ENCODE measurements at places on chromosomes 1 and 21.

GRCh38 chr1:165896277-165896676 lies 68.9 kb downstream of the UCK2 start:
- DNase-seq = no peak

GRCh38 chr1:75328691-75329090 lies 194.5 kb downstream of the LHX8 start:
- DNase-seq = no peak

GRCh38 chr1:50452700-50453099 lies 29.5 kb upstream of the DMRTA2 start:
- DNase-seq = no peak

DNA sequence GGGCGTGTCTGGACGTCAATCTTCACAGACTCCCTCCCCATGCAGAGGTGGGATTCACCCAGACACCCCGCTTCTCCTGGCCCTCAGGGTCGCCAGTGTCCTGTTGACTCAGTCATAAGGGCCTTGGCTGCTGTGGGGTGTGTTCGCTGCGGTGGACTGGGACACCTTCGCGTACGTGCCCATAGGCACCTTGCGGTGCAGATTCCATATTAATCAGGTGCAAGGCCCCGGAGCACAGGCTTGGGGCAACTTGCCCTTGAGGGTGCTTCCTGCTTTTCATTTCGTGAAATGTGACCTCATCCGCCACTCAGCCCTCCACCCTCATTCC lies 398 bp upstream of the SLC30A10 start:
- DNase-seq = no peak

GRCh38 chr1:47555306-47555705 lies 117.5 kb downstream of the FOXD2 start:
- no peak for DNase-seq

DNA sequence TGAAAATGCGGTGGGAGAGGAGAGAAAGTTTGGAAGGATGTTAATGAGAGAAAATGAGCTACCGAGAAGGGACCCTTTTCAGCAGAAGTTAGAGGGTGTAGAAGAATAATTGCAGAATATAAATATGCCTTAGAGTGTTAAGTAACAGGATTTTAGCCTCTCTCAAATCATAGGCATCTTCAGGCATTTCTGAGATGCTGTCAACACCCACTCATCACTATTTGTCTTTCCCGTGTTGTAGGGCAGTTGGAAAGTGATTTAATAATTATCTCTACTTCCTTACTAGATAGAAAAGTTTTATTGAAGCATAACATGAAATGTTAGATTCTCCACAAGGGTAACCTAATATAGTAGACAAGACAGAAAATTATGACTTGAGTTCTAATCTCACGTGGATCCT lies 96.4 kb upstream of the RGS4 start:
- DNase-seq = no peak

DNA sequence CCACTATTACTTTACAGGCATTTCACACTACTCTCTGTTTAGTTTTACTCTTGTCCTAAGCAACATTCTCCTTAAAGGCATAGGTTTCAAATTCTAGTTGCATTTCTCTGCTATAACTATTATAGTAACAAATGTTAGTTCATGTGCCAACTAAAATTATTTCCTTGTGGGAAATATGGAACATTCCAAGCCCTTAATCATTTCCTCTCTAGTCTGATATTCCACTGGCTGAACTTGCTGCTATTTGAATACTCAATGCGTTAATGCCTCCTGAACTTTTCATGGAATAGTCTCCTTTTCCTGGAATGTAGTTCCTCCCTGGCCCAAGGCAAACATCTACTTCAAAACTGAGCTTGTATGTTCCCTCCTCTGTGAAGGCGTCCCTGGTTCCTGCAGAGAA lies 19.3 kb upstream of the TBX19 start:
- no peak for DNase-seq

- DNase-seq = no peak
These were observed 1.2 kb downstream of the HSPG2 start for GRCh38 chr1:21935891-21936365.

GRCh38 chr1:234535763-234536515 lies 57.0 kb upstream of the TARBP1 start:
- no peak for DNase-seq

- no peak for DNase-seq
These were observed 26.8 kb downstream of the TOR3A start for GRCh38 chr1:179108644-179109043.
